ENCODE measurements at places on chromosomes 4 and X.

GRCh38 chr4:95549246-95550114, 707 bp upstream of the UNC5C start:
- DNase-seq: no peak

DNA sequence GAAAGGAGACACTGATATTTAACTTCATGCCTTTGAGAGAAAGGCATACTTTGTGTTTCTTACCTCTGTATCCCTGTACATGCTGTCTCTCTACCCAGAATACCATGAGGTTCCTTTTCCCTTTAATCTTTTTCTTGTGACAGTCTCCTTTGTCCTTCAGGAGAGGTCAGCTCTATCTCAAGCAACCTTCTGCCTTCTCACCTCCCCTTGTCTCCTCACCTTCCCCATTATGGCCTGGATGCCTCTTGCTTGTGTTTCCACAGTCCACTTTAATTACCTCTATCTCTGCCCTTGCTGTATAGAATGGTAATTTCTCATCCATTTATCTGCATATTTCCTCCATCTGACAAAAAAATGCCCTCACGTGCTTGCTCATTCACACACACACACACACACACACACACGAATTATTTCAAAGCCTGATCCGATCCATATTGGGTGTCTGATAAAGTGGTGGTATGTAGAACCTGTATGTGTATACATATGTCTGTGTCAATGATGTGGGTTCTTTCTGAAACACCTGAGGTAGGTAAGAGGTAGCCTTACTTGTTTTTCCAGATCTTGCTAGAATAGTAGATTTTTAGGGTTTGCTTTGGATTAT, 28.5 kb downstream of the MSN start:
- DNase-seq: no peak

GRCh38 chrX:100674705-100675104, 30.7 kb downstream of the SRPX2 start:
- DNase-seq: no peak

- no peak for DNase-seq
Observed at GRCh38 chr4:176498617-176499256, 179.0 kb downstream of the SPCS3 start.

- no peak for DNase-seq
Observed at GRCh38 chrX:123392921-123393320, 208.8 kb downstream of the GRIA3 start.

- no peak for DNase-seq
Observed at GRCh38 chrX:23515028-23515427, 152.3 kb upstream of the PRDX4 start.

- no peak for DNase-seq
Observed at GRCh38 chr4:54101190-54102041, 1.5 kb downstream of the GSX2 start.

DNA sequence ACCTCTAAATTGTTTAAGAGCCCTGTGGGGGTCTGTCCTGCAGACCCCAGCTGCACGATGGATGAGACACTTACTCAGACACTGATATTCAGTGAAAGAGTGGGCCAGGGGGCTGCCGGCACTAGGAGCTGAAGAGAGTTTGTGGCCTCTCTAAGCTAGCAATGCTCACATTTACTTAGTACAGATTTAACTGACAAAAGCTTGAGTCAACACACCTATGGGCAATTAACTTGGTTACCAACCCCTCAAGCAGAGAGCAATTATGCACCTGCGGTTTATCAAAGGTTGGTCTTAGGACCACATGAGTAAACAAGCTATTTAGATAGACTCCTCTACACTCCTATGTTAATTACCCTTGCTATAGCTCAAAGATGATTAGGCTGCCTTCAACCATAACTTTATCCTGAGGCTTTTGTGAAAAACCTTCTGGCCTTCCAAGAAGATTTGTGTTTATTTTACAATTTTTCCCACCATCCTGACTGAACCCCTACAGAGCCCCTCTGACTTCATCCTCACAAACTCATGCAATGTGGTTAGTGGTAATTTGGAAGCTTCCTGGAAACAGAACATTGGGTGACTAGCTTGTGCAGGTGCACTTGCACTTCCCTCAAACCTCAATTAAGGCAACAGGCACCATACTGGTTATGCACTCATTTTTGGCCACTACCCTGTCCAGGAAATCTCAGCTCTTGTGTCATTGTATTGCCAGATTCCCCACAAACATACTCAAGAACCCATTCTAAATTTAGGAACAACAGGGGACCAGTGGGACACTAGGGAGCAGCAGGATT, 234.4 kb upstream of the ITM2A start:
- DNase-seq: no peak

DNA sequence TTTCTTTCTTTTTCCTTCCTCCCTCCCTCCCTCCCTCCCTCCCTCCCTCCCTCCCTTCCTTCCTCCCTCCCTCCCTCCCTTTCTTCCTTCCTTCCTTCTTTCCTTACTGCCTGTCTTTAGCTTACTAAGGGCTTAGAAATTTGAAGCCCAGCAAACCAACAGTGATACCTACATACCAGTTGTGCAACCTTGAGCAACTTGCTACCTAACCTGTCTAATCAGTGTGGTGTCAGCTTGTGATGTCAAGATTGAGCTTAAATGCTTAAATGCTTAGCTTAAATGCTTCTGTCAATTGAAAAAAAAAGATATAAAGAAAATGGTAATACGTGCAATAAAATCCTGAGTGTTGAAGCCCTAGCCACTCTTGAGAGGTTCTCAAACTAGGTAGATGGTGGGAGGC, 728.6 kb downstream of the TRIML1 start:
- DNase-seq: no peak

- no peak for DNase-seq
Observed at GRCh38 chr4:166913926-166914325, 320.4 kb downstream of the SPOCK3 start.

DNA sequence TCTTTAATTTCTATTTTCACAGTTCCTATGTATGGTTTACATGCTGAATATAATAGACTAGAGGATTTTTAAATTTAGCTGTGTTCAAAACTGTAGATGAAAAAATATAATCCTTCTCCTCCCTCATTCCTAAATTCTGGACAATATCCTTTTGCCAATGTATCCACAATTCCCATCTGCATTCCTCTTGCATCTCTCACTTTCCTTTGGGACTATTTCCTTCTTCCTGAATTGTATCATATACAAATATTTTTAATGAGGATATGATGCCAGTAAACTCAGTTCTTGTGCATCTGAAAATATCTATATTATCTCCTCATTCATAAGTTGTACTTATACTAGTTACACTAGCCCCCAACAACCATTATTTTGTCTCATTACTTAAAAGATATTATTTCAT, 46.7 kb downstream of the DDX60L start:
- no peak for DNase-seq

- no peak for DNase-seq
Observed at GRCh38 chr4:139625482-139625881, 40.1 kb upstream of the MGST2 start.

DNA sequence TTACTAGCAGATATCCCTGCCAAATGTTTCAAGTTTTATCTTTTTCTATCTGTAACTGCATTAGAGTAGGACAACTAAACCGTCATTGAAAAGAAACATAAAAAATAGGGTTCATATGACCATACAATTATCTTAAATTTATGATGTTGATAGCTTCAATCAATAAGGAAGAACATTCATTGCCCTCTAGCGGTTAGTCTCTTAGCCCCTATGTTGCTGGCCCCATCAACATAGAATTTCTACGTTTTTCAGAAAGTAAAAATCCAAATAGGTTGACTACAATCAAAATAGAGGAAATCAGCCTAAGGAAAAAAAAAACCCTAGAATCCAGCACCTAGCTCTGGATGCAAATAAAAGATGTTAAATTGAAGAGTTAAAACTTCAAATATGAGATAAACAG, 225.1 kb upstream of the ITM2A start:
- no peak for DNase-seq

GRCh38 chr4:104815665-104816064, 321.0 kb upstream of the CXXC4 start:
- DNase-seq: no peak

- DNase-seq: no peak
Observed at GRCh38 chr4:158128540-158128939, 44.3 kb downstream of the GASK1B start.

GRCh38 chrX:65635378-65635777, 32.1 kb upstream of the MSN start:
- no peak for DNase-seq

DNA sequence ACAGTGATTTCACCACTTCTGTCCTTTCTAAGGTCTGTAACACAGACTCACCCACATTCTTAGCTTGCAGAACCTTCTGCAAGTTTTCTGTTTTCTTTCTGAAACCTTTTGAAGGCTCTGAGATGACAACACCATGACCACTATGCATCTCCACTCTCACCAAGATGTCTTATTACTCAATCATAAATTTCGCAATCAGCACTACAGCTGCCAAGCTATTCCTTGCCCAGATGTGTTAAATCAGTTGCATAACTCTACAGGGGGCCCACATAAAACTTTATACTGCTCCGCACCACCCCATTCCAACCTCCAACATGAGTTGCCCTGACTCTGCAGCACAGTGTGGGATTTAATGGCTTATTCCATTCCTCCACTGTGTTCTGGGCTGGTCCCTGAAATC, 229.9 kb downstream of the COL25A1 start:
- DNase-seq: no peak

DNA sequence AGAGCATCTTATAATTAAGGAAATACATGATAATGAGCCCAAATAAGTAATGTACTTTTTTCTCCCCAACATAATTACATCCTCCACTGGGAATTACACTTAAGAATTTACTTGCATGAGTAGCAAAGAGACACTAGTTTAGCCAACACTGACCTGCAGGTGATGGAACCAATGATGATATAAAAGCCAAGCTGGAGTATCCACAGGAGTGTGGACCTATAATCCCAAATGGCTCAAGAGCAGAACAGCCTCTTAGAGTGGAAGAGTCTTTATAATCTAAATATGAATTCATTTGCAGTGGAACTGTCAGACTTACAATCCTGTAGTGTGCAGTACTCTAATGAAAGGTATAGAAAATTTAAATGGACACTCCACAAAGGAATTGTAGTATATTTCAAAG, 22.2 kb downstream of the WDR19 start:
- no peak for DNase-seq

DNA sequence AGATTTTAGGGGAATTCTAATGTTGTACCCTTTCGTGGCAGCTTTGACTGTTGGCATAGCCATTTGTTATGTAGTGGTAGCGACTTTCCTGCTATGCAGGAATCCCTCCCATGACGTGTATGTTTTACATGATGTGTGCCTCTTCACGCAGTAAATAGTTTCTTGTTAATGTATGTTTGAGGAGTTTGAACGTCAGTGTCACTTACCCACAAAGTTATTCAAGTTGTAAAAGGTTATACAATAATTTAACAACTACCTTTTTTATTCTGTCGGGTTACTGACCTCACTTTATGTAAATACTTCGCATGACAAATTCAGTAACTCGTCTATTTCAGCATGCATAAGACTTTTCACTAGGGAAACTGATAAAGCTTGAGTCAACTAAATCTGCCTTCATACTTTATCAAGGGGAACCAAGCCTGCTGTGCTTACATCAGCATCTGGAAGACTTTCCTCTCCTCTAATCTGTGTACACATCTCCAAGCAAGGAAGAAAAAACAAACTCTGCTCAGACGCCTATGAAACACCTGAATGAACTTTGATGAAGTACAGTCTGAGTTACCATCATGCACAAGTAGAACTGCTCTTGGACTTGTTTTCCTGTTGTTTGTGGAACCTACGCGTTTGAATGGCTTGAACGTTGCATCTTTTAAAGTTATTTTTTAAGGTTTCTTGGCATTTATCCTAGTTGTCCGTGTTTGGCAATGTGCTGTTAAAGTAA, 61.2 kb downstream of the SLC9A6 start:
- no peak for DNase-seq

- DNase-seq: no peak
Observed at GRCh38 chrX:140141444-140142029, 176.2 kb upstream of the CXorf66 start.

GRCh38 chr4:153154007-153154975, 50.0 kb upstream of the TRIM2 start:
- DNase-seq: no peak

DNA sequence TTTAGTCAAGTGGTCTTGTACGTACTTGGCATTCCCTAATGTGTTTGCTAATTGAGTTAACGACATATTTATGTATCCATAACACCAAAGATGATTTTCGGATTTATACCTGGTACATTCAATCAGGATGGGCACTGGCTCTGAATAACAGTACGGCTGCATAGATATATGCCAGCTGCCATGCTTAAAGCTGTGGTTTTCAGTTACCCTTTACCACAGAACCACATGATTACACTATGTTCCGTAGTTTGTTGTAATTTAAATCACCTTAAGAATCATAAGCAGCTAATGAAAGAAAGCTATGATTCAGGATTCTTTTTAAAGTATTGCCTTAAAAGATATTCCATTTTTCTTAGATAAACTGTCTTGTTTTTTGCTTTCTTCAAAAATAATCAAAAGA, 53.6 kb downstream of the FIP1L1 start:
- DNase-seq: no peak

- DNase-seq: no peak
Observed at GRCh38 chrX:14775416-14775815, 97.5 kb downstream of the FANCB start.

DNA sequence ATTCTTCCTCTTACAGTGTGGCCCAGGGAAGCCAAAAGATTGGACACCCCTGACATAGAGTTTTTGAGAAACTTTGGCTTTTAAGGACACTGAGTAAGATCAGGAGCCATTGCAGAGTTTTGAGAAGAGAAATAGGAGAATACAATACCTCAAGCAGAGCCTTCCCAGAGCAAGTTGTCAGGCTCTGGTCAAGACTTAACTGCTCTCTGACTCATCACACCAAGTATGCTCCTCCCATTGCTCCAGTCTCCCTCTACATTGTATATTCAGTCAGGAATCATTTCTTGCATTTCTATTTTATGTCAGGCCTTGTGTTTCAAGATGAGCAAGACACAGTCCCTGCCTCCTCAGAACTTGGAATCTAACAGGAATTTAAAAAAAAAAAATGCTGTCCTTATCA, 176.4 kb upstream of the FMR1 start:
- DNase-seq: no peak

DNA sequence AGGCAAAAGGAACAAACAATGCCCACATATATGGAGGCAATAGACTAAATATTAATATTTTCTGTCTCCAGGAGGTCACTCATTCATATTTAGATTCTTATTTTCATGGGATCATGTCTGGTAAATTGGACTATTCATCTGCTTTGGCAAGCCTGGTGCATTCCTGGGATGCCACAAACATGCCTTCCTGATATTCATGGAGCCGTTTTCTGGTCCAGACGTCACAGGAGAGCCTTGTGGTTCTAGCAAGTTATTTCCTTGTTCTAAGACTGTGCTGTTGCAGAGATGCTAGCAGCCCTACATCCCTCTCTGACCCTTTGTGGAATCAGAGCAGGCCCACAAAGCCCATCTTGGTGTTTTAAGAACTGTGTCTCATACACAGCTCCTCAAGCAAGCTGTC, 16.1 kb upstream of the EXOSC9 start:
- DNase-seq: no peak
